ENCODE measurements at places on chromosomes 3 and 15. TPM values are rescaled to one million over a fixed set of nuclear protein-coding genes. Genes with fewer than 3 reads are reported as not detected.

Gene GP5
- 2.3 TPM for total RNA-seq

DNA sequence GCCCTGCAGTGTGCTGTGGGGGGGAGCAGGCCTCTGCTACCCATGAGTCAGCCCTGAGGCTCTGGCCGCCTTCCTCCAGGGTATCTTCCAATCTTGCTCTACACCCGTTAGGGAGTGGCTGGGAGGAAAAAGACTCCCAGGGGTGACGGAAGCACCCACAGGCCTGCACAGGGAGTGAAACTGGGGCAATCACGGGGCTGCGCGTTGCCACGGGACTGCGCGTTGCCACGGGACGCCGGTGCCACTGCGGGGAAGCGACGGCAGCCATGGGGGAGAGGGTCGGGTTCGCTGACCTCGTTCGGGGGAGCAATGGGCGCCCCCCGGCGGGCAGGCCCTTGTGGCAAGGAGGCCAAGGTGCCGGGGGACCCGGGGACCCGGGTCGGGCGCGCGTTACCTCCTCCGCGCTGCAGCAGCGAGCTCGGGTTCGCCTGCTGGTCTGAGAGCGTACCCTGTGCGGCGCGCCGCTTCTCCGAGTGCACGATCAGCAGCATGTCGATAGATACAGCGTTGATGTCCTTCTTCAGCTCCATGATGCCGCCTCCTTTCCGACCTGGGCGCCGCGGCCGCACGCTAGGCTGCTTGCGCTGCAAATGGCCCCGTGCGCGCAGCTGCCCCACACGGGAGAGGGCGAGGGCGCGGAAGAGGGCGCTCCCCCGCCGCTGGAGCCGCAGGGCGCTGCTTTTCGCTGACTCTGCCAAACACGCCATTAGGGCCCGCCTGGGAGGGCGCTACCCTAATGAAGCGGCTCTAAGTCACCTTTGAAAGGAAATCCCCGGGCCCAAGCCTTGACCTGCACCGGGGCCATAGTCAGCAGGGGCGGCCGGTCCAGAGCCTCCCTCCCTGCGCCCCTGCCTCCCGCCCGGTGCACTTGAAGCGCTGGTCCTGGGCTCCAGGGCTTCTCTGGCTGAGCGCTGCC lies at the start of gene KY:
TSS of gene KY (minus strand) at position 592 of the 916 bp plus-strand sequence. CDS start at position 530, 62 bp downstream.
- no peaks in the 10 kb centered on the region for H3K4me1 ChIP-seq
- DNase-seq: peak; percentile 45
- H3K27me3 ChIP-seq: peaks cover 34% of the 10 kb centered on the region
- no peak within 1 kb of the TSS for H3K27ac ChIP-seq
- H3K36me3 ChIP-seq: no peaks in the 10 kb centered on the region

Gene GOLGA6B
- total RNA-seq: not detected

DNA sequence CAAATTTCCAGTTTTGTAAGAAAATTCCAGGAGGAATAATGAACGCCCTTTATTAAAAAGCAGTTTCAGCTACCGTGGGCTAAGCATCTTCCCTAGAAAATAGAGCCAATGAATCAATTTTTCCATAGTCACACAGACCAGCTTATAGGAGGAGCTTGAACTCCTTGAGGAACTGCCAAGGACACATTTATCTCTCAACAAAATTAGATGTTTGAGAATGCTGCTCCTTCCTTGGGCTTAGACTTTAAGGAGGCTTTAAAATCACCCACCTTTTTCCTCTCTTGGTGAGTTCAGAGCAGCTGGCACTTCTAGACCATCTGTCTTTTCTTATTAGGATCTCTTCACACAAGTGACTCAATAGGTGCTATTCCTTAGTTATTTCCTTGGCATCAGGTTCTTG lies 588.0 kb downstream of the SQOR start:
- H3K4me1 ChIP-seq: no peaks in the 10 kb centered on the region
- no peak overlapping the region for H3K4me3 ChIP-seq
- H3K27me3 ChIP-seq: no peaks in the 10 kb centered on the region

Gene PRR20G
- total RNA-seq: not detected

GRCh38 chr3:185024966-185025365 lies 127.9 kb downstream of the C3orf70 start:
- H3K36me3 ChIP-seq: peaks cover 36% of the 10 kb centered on the region
- no peak overlapping the region for H3K27ac ChIP-seq
- no peaks in the 10 kb centered on the region for H3K27me3 ChIP-seq

- DNase-seq: no peak
- no peak overlapping the region for H3K27ac ChIP-seq
- peaks cover 18% of the 10 kb centered on the region for H3K4me1 ChIP-seq
- no peak overlapping the region for H3K4me3 ChIP-seq
- no peaks in the 10 kb centered on the region for H3K36me3 ChIP-seq
- H3K27me3 ChIP-seq: peaks cover 4% of the 10 kb centered on the region
Measured at GRCh38 chr3:107910713-107911259, 180.0 kb downstream of the CD47 start.

Gene UBP1
- 73.9 TPM for total RNA-seq

DNA sequence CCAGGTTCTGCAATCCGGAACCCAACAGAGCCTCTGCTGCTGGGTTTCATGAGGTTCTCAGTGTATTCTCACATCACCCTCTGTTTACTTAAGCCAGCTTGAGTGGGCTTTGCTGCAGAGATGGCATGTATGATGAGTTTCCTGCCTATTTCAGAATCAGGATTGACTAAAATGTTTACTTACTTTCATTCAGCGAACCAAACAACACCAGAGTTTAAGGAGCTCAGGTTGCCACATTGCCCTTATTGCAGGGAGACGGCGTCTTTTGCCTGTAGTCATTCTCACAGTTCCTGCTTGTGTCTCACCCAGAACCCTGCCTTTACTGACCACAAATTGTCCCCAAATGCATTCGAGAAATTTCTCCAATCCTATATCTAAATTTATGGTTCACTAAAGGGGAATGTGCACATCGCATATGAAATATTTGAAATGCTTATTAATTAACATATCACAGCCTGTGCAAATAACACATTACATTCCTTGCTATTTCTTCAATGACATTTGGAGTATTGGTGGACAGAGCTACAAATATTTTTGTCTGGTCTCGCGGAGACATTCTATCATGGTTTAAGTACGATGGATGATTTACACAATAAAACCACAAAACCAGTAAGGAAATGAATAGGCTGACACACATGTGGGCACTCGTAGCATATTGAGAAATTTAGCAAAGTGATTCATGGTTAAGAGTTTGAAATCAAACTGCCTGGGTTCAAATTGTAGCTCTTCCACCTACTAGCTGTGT lies 377.2 kb upstream of the CFAP20DC start:
- H3K36me3 ChIP-seq: no peaks in the 10 kb centered on the region
- peak overlapping the region; percentile 26 for H3K4me3 ChIP-seq
- H3K4me1 ChIP-seq: peaks cover 32% of the 10 kb centered on the region
- no peaks in the 10 kb centered on the region for H3K27me3 ChIP-seq
- peak overlapping the region; percentile 50 for H3K27ac ChIP-seq

DNA sequence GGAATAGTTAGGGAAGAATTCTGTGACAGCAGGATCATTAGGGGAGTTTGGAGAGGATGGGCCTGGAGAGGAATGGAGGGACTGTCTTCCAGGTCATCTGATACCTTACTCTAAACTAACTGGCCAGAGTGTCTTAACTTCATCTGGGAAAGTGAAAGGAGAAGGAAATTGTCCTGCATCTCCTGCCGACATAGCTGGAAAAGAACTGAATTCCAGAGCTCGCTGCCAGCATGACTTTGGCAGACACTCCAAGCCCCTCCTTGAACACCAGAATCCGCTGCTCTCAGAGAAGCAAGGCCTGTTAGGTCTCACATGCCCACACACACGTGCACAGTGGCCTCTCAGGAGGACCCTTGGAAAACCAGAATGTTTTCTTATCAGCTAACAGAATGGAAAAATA lies 10.5 kb downstream of the ABI3BP start:
- no peak overlapping the region for H3K27ac ChIP-seq
- no peaks in the 10 kb centered on the region for H3K36me3 ChIP-seq
- no peaks in the 10 kb centered on the region for H3K4me1 ChIP-seq
- H3K4me3 ChIP-seq: no peak overlapping the region
- DNase-seq: no peak

DNA sequence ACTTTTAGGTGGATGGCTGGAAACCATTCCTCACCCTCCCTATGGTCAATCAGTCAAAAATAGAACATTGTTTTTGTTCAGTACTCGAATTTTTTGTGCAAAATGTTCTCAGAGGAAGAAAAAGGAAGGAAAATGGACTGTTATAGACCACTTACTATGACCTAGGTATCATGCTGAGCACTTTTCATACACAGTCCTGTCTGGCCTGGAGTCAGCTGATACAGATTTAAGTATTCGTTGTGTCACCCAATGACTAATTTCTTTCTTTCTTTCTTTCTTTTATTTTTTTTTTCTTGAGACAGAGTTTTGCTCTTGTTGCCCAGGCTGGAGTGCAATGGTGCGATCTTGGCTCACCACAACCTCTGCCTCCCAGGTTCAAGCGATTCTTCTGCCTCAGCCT lies 29.1 kb upstream of the TNIK start:
- no peak overlapping the region for H3K4me3 ChIP-seq
- H3K4me1 ChIP-seq: peaks cover 27% of the 10 kb centered on the region
- no peak overlapping the region for H3K27ac ChIP-seq

GRCh38 chr3:153095441-153095840 lies 66.6 kb upstream of the RAP2B start:
- no peak for DNase-seq
- H3K27ac ChIP-seq: no peak overlapping the region
- no peaks in the 10 kb centered on the region for H3K36me3 ChIP-seq
- H3K27me3 ChIP-seq: no peaks in the 10 kb centered on the region
- H3K4me1 ChIP-seq: peaks cover 5% of the 10 kb centered on the region

- no peaks in the 10 kb centered on the region for H3K4me1 ChIP-seq
- DNase-seq: peak; percentile 9
- no peak overlapping the region for H3K27ac ChIP-seq
- no peaks in the 10 kb centered on the region for H3K27me3 ChIP-seq
Measured at GRCh38 chr3:127050733-127051132, 67.8 kb downstream of the PLXNA1 start.

Gene CMC1
- 44.6 TPM for total RNA-seq

DNA sequence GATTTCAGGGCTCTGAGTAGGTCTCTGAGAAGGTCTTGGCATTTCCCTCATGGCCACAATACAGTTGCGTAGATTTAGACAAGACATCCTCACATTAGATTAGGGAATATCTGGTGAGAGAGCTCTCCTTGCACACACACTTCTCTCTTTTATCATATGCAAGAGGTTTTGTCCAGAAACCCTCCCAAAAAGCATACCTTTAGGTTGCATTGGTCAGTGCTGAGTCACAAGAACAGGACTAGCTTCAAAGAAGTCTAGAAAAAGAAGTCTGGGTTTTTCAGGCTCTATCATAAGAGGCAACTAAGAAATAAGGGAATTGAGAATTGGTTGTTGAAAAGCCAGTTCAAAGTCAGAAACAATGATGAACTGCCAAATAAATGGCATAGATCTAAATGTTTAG lies 40.1 kb upstream of the MITF start:
- H3K4me1 ChIP-seq: no peaks in the 10 kb centered on the region
- H3K4me3 ChIP-seq: no peak overlapping the region
- no peak overlapping the region for H3K27ac ChIP-seq
- H3K27me3 ChIP-seq: no peaks in the 10 kb centered on the region
- no peaks in the 10 kb centered on the region for H3K36me3 ChIP-seq

GRCh38 chr3:51845129-51845528 lies 16.3 kb upstream of the IQCF2 start:
- H3K36me3 ChIP-seq: no peaks in the 10 kb centered on the region
- H3K4me1 ChIP-seq: no peaks in the 10 kb centered on the region
- no peak overlapping the region for H3K27ac ChIP-seq
- H3K27me3 ChIP-seq: peaks cover 45% of the 10 kb centered on the region
- no peak for DNase-seq

Gene BCL2A1
- 33.6 TPM for total RNA-seq

Gene WDR72
- total RNA-seq: not detected

Gene PEX11A
- total RNA-seq: 3.8 TPM
